Fibroblast of skin of left biceps (primary cell): ENCODE measurements at places on chromosomes 3 and 15.

GRCh38 chr3:49871531-49872153, 1.9 kb upstream of the CAMKV start:
- no peak for DNase-seq

DNA sequence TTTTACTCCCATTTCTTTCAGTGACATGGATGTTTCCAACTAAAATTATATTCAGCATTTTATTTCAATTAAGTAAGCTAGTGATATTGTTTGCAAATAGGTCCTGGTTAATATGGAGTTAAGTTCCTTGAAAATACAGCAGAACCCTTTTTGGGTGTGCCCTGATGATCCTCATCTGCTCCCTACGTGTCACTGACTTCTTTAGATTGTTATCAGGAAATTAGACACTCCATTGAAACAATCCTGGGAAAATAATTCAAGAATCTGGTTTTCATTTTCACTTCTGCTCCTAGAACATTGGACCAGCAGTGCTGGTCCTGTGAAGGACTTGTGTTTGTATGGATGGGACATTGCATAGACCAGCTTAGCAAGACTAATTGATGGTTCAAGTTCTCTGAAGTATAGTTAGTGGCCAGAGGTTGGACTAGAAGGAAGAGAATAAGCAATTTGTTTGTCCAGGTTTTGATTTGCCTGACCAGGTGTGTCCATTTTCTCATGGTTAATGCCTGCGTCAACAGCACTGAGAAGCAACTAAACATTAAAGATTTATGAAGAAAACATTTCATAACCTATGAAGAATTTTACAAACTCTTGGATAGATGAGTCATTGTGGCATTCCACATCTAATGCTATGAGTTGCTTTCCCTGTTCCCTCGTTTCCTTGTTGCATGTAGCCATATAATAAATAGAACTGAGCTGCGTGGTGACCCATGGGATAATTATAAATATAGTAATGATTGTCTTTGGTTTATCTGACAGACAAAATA, 95.8 kb downstream of the ZPLD1 start:
- no peak for DNase-seq

- no peak for DNase-seq
These were observed 8.6 kb upstream of the EBLN2 start for GRCh38 chr3:73052857-73053256.

GRCh38 chr3:122415104-122415744, 638 bp downstream of the WDR5B start:
- DNase-seq: no peak

DNA sequence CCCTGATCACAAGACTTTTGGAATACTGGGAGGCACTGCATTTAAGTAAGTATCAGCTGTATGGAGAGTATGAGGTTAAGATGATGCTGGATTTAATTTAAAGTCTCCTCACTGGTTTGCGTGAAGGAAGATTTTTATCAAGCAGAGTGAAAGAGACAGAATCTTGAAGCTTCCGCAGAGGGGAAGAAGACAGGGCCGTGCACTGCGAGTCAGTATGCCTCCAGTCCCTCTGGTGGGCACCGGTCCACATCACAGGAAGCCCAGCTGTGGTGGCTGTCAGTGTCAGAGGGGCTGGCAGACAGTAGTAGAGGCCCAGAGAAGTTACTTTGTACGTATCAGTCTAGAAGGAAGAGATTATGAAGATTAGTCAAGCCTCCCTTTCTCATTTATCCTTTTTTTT, 379.0 kb upstream of the TPRG1 start:
- no peak for DNase-seq

DNA sequence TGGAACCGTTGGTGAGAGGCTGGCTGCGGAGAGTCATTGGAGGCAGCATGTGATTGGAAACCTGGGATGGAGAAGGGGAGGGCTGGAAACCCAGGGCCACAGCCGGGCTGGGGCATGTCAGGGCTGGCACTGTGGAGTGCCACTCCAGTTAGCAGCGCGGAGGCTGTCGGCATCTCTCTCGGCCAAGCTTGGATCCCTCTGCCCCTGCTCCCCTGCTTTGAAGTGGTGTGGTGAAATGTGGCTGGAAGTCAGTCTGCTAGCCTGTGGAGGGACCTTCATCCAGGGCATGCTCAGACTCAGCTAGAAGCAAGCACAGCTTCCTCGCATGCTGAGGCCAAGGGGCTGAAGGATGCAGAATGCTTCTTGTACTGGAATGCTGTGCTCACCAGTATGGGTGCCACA, 13.5 kb downstream of the SLCO3A1 start:
- DNase-seq: no peak

DNA sequence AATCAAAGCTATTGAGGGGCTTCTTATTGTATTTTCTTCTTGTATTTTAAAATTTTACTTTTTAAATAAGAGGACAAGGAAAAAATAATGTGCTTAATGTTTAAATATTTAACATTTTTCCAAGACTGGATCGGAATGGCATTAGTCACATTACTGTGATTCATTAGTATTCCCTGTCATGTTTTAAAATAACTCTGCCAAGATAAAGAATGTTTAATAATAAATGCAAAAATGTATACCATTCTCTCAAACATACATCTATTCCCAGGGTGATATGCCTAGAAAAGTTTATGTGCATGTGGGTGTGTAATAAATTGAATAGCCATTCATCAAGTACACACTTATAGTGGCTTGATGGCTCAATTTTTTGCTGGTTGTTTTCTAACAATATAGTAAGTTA, 936.1 kb downstream of the PLOD2 start:
- no peak for DNase-seq

DNA sequence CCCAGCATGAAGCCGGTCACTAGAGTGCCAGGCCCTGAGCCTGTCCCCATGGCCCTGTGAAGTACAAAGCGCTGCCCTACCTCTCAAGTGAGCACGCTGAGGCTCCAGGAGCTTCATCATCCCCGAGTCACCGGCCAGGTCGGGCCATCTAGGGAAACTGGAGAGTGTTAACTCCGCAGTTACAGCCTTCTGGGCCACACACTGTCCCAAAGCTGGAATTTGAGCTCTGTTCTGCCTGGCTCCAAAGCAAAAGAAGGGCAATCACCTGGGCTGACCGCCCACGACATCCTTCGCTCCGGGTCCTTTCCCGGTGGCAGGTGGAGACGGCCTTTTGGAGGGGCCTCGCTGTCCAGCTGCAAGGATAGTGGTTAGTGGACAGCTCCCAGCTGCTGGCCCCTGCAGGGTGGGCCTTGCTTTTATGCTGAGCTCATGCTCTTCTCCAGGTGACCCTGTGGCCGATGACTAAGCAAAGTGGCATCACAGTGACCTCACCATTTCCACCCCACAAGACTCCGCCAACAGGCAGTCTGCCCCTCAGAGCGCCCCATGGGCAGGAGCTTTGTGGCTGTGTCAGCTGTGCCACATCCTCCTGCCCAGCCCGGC, 3.5 kb upstream of the MUC4 start:
- no peak for DNase-seq

DNA sequence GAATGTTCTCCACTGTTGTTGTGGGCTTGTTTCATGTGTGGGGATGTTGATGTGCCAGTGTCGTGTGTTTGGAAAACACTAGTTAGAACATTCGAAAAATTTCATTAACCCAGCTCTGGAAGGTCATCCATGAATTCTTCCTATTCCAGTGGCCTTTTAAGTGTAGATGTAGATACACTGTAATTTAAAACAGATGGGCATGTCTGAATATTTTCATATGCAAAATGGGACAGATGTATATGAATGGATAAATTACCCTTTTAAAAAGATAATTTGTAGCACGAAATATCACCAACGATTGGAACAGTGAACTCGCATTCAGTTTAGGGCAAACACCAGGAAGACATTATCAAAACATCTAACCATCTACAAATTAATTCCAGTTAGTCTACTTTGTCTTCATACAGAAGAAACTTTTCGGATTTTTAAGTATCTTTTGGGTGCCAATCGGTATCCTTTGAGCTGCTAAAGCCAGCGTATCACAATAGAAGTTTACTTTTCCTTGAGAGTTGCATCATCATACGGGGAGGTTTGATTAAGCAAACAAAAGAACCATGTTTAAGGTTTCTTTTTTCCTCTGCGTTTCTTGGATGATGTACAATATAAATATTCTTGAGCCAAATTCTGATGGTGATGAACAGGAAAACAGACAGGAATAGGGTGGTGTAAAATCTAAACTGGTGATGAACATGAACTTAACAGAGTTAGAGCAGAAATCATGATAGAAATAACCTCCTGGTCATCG, 528.1 kb downstream of the FOXP1 start:
- DNase-seq: no peak

- no peak for DNase-seq
These were observed 1.9 kb downstream of the AQP9 start for GRCh38 chr15:58139989-58140522.

DNA sequence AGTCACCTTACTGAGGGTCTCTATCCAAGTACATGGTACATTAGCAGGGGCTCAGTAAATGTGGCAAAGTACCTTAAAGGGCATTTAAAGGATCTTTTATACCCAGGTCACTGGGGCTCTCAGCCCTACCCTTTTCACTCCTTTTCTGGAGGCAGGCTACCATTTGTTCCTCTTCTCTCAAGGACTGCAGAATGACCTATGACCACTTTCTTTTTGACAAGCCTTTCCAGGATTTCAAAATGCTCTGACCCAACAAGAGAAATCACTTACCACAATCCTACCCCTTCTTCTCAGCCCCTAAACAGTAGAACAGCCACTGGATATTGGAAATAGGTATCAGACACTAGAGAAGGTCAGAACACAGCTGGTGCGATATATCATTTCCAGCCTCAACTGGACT, 221.8 kb upstream of the TPRG1 start:
- DNase-seq: no peak

DNA sequence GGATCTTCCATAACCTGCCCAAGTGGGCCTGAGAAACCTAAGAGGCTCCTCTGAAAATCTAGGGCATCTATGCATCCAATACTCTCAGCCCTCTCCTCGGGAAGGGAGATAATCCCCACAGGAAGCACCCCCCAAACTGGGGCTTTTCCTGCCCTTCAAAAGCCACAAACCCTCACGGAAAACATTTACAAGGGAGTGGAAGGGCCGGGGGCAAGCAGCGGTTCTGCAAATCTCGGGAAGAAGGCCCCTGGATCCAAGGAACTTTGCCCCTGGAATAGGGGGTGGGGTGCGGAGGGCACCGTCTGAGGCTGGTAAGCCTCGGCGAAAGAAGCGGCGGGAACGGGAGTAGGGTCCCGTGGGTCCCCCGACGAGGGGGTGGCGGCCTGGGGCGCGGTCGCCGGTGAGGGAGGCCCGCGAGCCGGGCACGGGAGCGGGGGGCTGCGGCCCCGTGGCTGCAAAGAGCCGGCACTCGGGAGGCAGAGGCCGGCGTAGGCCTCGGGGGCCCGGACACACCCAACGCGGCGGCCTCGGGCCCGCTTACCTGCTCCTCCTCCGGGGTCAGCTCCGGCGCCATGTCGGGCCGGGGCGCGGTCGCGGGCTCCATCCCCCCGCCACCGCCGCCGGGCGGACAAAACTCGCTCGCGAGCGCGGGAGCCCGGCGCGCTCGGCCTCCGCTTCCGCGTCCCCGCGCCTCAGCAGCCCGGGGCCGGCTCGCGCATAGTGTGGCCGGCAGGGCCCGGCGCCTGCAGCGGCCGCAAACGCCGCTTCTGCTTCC, 755 bp downstream of the PTPN9 start:
- no peak for DNase-seq

DNA sequence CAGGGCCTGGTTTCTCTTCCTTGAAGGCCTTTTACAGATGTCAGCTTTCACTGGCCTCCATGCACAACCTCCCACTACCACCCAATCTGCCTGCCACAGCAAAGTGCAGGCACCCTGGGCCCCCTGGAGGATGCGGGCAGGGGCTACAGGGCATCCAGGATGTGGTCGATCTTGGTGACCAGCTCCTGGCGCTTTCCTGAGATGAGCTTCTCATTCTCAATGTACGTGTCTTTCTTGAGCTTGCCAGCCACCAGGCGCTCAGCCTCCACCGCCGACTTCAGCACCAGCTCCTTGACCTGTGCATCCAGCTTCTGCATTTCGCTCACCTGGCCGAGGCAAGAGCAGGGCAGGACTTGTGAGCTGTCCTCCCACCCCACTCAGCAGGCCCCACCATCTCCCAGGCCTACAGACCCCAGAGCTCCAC, 30.3 kb downstream of the RPN1 start:
- DNase-seq: no peak

DNA sequence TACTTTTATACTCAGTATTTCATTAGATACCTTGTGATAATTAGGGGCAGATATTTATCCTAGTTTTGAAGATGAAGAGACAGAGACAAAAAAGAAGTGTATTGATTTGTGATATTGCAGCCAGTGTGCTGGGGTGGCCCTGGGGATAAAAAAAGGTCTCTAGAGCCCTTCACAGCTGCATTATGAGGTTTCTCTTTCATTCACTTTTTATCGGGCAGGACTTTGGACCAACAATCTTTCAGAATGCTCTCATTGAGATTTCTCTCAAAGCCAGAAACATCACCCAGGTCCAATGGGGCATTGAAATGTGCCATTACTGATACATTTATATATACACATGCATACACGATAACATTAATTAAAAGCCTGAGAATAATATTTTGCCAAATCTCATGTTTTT, 20.5 kb upstream of the SELENOT start:
- DNase-seq: no peak

- no peak for DNase-seq
These were observed 13.0 kb downstream of the DIS3L start for GRCh38 chr15:66306381-66306780.

GRCh38 chr3:3119393-3119851, 7.3 kb upstream of the TRNT1 start:
- no peak for DNase-seq

DNA sequence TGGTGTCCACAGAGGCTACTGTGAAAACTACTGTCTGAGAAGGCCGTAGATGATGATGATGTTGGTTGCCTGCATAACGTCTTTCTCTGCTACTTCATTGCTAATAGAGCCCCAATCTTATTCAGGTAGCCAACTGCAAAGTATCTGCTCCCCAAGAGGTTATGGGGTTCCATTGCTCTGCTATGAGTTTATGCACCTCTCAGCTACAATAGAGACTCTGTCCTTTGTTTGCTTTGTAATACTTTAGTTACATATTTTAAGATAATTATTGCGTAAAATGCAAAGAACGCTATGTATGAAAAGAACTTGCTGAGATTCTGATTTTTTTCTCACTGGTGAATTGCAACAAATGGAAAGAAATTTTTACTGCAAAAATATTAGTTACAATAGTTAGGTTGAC, 27.8 kb upstream of the GMPPB start:
- DNase-seq: no peak

DNA sequence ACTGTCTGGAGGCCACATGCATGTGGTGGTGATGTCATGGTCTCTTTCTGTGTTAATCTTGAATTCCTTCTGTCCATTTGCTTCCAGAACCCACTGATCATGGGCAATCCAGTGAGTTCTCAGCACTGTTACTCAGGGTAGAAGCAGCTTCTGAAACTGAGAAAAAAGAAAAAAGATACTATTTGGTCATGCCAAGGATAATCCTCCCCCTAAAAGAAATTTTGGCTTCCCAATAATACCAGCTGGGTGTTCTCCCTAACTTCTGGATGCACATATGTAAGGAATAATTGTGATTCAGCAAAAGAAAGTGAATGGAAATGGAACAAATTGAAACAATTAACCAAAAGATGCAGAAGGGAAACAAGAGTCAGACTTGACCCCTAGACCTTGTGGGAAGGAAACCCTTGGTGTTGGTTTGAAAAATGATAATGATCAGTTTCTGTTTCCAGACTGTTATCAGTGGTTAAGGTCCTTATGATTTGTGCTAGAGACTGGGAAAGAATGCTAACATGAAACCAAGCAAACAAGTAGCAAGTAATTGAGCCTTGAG, 92.3 kb downstream of the RBMS3 start:
- peak; percentile 70 for DNase-seq
